Activated CD4-positive, alpha-beta T cell treated with anti-CD3 and anti-CD28 coated beads, Interleukin-2, amount 10 ng/mL, durations not matched to agents 24 days and 14 days (primary cell): ENCODE measurements at places on chromosomes 7 and 10. TPM values are rescaled to one million over a fixed set of nuclear protein-coding genes. Genes with fewer than 3 reads are reported as not detected.

ADIRF gene
- not detected in 2 replicates for total RNA-seq

CASTOR2 gene
- 4.8 and 5.3 TPM in 2 replicates for total RNA-seq

PITX3 gene
- 0.54 and 0.86 TPM in 2 replicates for total RNA-seq

HOXA9 gene
- total RNA-seq = not detected in 2 replicates

PTF1A gene
- total RNA-seq = not detected in 2 replicates

GNG11 gene
- total RNA-seq = not detected in 2 replicates

CPXM2 gene
- not detected in 2 replicates for total RNA-seq

SPAM1 gene
- total RNA-seq = not detected in 2 replicates

SLC26A5 gene
- total RNA-seq = not detected in 2 replicates

ZNF503 gene
- total RNA-seq = 0.07 and 0.09 TPM in 2 replicates

GRCh38 chr7:64879086-64879730 lies 23.9 kb upstream of the ZNF273 start:
- no peak overlapping the region for H3K27ac ChIP-seq
- H3K4me3 ChIP-seq = no peak overlapping the region
- no peaks in the 10 kb centered on the region for H3K4me1 ChIP-seq
- H3K27me3 ChIP-seq = peaks cover 17% of the 10 kb centered on the region
- H3K36me3 ChIP-seq = no peaks in the 10 kb centered on the region

- no peak overlapping the region for H3K27ac ChIP-seq
- H3K36me3 ChIP-seq = no peaks in the 10 kb centered on the region
- H3K27me3 ChIP-seq = peaks cover 8% of the 10 kb centered on the region
Measured at GRCh38 chr10:22294694-22295093, 21.5 kb upstream of the COMMD3 start.

DNA sequence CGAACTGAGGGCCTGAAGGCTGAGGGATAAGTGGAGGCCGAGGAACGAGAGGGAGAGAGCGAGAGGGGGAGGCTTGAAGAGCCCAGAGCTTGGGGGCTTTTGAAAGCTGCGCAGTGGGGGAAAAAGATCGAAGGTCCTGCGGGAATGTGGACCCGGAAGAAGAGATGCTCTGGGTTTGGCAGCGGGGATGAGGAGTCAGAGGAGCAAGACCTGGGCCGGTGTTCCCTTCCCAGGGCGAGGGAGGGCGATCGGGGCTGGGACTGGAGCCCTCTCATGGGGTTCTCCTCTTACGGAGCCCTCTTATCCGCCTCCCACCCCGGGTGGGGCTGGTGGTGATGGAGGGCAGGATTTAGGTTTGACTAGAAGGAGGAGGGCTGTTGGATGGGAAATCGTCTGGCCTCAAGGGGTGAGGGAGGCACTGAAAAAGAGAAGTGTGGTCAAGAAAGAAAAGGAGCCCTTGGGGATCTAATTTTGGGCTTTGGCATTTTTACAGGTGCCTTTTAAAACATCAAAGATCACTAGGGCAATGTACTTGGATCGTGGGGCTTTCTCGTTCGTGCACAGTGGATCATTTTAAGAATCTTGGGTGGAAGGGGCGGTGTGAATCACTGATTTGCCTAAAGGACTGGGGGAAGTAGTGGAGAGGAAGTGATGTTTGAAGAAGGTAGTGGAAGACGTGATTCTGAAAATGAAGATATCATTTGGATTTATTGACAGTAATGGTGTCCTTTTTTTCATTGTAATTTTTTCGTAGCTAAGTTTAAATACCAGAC lies 637 bp downstream of the SAMD8 start:
- H3K4me1 ChIP-seq = peaks cover 33% of the 10 kb centered on the region
- H3K27ac ChIP-seq = peak overlapping the region; percentile 98
- peak; percentile 82 for DNase-seq
- no peaks in the 10 kb centered on the region for H3K27me3 ChIP-seq
- H3K36me3 ChIP-seq = peaks cover 11% of the 10 kb centered on the region
- peak overlapping the region; percentile 91 for H3K4me3 ChIP-seq

GRCh38 chr10:108789919-108790318 lies 1133.4 kb downstream of the XPNPEP1 start:
- H3K4me1 ChIP-seq = no peaks in the 10 kb centered on the region
- no peaks in the 10 kb centered on the region for H3K27me3 ChIP-seq
- no peak overlapping the region for H3K27ac ChIP-seq
- H3K36me3 ChIP-seq = no peaks in the 10 kb centered on the region

DNA sequence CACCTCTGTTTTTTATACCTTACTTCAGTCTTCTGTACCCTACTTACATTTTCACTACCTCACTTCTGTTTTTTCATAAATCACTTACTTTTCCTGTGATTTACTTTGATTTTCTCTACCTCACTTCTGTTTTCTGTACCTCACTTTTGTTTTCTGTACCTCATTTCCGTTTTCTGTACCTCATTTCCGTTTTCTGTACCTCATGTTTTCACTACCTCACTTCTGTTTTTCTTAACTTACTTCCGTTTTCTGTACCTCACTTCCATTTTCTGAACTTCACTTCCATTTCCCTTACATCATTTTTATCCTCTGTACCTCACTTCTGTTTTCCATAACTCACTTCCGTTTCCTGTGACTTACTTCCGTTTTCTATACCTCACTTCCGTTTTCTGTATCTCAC lies 492.0 kb upstream of the AKR1E2 start:
- no peak overlapping the region for H3K27ac ChIP-seq
- peaks cover 2% of the 10 kb centered on the region for H3K27me3 ChIP-seq
- no peak overlapping the region for H3K4me3 ChIP-seq
- no peaks in the 10 kb centered on the region for H3K4me1 ChIP-seq
- H3K36me3 ChIP-seq = no peaks in the 10 kb centered on the region

GRCh38 chr7:138878051-138878450 lies 80.1 kb upstream of the ATP6V0A4 start:
- H3K27ac ChIP-seq = no peak overlapping the region
- DNase-seq = no peak
- H3K4me3 ChIP-seq = no peak overlapping the region
- H3K27me3 ChIP-seq = no peaks in the 10 kb centered on the region
- H3K4me1 ChIP-seq = peaks cover 27% of the 10 kb centered on the region

GRCh38 chr7:148395990-148396716 lies 194.4 kb upstream of the C7orf33 start:
- no peak overlapping the region for H3K27ac ChIP-seq
- H3K27me3 ChIP-seq = peaks cover 23% of the 10 kb centered on the region
- no peaks in the 10 kb centered on the region for H3K4me1 ChIP-seq
- no peak for DNase-seq
- no peaks in the 10 kb centered on the region for H3K36me3 ChIP-seq
- no peak overlapping the region for H3K4me3 ChIP-seq

DNA sequence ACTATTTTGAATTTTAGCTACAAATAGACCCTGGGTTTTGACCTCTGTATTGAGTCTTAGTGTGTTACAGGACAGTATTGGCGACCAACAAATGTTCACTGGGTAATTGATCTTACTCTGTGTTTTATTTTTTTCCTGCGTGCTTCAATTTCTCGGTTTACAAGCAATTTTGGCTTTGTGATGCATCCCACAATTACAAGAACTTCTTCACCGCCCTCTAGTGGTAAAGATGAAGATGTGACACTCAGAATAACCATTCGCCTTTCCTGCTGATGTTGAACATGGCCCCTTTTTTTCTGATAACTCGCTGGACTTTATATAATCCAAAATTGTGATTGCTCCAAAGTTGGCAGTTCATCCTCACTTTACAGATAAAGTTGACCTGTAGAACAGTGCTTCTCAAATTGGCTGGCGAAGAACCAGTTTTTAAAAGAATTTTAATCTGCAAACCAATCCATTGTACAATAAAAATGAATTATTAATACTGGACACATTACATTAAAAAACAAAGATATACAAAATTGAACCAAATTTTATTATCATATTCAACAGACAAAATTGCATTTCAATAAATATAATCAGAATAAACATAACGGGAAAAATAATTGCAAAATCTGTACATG lies 20.2 kb upstream of the SMC3 start:
- DNase-seq = peak; percentile 77
- H3K36me3 ChIP-seq = no peaks in the 10 kb centered on the region
- peak overlapping the region; percentile 47 for H3K4me3 ChIP-seq

GRCh38 chr7:127938588-127938987 lies 92.6 kb downstream of the LRRC4 start:
- no peaks in the 10 kb centered on the region for H3K27me3 ChIP-seq
- DNase-seq = no peak
- peaks cover 35% of the 10 kb centered on the region for H3K36me3 ChIP-seq
- H3K4me3 ChIP-seq = no peak overlapping the region
- no peak overlapping the region for H3K27ac ChIP-seq

- H3K27me3 ChIP-seq = no peaks in the 10 kb centered on the region
- no peak overlapping the region for H3K27ac ChIP-seq
- H3K36me3 ChIP-seq = no peaks in the 10 kb centered on the region
- H3K4me1 ChIP-seq = no peaks in the 10 kb centered on the region
Measured at GRCh38 chr10:79171504-79171903, 102.7 kb downstream of the ZMIZ1 start.

DNA sequence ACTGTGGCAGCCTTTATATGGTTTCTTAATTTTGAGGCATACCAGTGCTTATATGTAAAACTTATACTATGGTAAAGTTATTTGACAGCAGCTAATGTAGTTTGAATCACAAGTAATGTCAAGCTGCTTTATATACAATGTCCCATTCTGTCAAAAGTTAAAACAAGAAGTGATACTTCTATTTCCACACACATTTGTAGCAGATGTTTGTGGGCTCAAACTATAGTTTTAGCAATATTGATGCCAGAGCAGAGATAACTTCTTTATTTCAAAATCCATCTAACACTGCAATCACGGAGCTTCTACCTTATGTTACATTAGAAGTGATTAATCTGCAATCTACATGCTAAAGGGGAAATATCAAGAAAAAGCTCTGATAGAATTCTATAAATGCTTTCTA lies 149.6 kb downstream of the ADK start:
- no peak overlapping the region for H3K4me3 ChIP-seq
- H3K4me1 ChIP-seq = peaks cover 5% of the 10 kb centered on the region
- H3K27ac ChIP-seq = no peak overlapping the region
- H3K36me3 ChIP-seq = peaks cover 3% of the 10 kb centered on the region
- no peaks in the 10 kb centered on the region for H3K27me3 ChIP-seq
- DNase-seq = no peak

DNA sequence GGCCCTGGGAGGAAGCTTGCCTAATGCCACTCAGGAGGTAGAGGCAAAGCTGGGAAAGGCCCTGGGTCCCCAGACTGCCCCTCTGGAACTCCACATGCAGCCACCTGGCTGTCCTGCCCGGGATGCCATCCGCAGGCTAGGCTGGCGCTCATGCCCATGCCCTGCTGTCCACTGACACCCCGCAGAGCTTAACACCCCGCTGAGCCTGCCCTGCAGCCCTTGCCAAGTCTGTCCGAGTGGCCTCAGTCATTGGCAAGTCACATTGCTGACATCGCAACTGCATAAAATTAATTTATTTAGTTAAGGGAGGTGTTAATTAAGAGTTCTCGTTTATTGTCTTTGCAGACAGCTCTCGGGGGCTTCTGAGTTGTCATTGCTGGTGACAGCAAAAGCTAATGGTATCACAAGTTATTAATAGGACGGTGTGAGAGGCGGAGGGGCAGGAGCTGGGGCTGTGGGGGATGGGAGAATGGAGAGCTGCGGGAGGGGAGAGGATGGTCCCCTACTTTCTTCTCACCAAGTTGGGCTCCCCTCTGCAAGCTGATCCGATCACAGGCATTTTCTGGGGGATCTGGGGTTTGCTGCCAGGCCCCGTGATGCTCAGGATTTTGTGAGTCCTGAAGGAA lies 55.6 kb upstream of the PCBD1 start:
- H3K27me3 ChIP-seq = no peaks in the 10 kb centered on the region
- H3K4me1 ChIP-seq = no peaks in the 10 kb centered on the region
- H3K27ac ChIP-seq = no peak overlapping the region

DNA sequence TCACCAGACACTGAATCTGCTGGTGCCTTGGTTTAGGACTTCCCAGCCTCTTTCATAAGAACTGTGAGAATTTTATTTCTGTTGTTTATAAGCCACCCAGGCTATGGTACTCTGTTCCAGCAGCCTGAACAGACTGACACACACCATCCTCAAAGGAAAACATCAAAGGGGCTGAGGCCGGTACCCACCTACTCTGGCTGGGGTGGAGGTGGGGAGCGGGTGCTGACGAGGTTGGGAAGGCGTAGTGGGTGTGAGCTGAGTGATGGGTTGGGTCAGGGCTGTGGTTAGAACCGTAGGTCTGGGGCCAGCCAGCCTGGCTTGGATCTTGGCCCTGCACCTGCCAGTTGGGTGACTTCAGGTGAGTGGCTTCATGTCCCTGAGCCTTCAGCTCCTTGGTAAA lies 136.3 kb downstream of the SH3PXD2A start:
- no peaks in the 10 kb centered on the region for H3K27me3 ChIP-seq
- H3K27ac ChIP-seq = no peak overlapping the region
- no peak for DNase-seq
- H3K36me3 ChIP-seq = no peaks in the 10 kb centered on the region
- H3K4me1 ChIP-seq = peaks cover 5% of the 10 kb centered on the region
- H3K4me3 ChIP-seq = no peak overlapping the region

- H3K27ac ChIP-seq = no peak overlapping the region
- H3K4me1 ChIP-seq = no peaks in the 10 kb centered on the region
- H3K4me3 ChIP-seq = no peak overlapping the region
- H3K27me3 ChIP-seq = no peaks in the 10 kb centered on the region
- no peaks in the 10 kb centered on the region for H3K36me3 ChIP-seq
Measured at GRCh38 chr7:42338916-42339540, 102.0 kb upstream of the GLI3 start.

DNA sequence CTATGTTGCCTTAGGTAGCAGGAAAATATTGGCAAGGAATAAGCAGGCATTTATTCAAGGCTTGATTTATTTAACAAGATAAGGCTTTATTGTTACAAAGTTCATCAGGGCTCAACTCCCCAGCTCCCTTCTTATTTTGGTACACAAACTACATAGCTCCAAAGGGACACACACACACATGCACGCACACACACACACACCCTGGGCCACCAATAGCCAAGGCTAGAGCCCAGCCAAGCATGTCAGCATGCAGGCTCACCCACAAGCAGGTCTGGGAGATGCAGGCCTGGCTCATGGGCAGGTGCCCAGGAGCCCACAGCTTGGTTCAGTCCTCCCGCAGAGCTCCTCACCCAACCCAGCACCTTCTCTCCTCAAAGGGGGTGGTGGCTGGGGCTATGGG lies 23.4 kb downstream of the LEP start:
- no peak overlapping the region for H3K27ac ChIP-seq
- peaks cover 18% of the 10 kb centered on the region for H3K27me3 ChIP-seq
- no peaks in the 10 kb centered on the region for H3K36me3 ChIP-seq

DNA sequence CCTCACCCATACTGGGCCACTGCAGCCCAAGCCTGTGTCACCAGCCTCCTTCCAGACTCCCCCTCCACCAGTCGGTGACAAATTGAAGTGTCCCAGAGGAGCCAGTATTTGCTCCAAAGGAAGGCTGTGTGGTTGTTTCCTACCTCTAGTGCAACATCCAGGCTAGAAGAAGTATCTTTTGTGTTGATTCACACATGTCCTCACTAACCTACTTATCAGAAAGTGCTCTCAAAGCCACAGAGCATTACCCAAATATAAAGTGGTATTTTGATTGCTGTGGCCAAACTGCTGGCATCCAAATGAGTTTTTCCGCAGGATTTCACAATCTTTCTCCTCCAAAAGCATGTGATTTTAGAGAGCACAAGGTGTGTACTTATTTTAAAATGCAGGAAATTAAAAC lies 134.8 kb downstream of the CUL2 start:
- no peak overlapping the region for H3K4me3 ChIP-seq
- DNase-seq = no peak
- H3K27me3 ChIP-seq = no peaks in the 10 kb centered on the region
